ENCODE measurements at places on chromosomes 6 and 20.

- DNase-seq: peak; percentile 76
These were observed at the start of gene CD164 for GRCh38 chr6:109381747-109382575. TSS of gene CD164 (minus strand) at chr6:109382467. CDS start at chr6:109382378, 89 bp downstream.

- DNase-seq: no peak
These were observed 2.0 kb downstream of the ZBP1 start for GRCh38 chr20:57618091-57618763.

GRCh38 chr6:144613859-144614258 is 328.7 kb downstream of the UTRN start:
- no peak for DNase-seq

DNA sequence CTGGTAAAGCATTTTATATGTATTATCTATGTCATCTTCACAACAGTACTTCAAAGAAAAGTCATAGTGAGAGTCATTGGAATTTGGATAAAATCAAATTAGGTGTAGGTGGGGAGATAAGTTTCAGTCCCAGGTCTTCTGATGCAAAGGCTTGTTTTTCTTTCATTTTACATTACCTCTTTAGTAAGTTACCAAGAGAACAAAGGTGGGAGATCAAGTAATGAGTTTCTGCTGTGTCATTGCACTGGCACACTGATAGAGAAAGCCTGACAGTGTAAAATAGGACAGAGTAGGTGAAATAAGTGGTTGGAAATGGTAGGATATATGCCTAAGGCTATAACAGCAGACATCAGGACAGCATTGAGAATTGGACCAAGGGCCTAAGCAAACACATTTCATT is 250.4 kb downstream of the NKAIN2 start:
- no peak for DNase-seq

GRCh38 chr6:32116674-32117073 is 7.5 kb upstream of the TNXB start:
- no peak for DNase-seq

- no peak for DNase-seq
These were observed 905 bp downstream of the PPARD start for GRCh38 chr6:35343092-35343834.

- DNase-seq: no peak
These were observed 246.7 kb downstream of the MAFB start for GRCh38 chr20:40442181-40442963.

- no peak for DNase-seq
These were observed 3.9 kb downstream of the APOBEC2 start for GRCh38 chr6:41056768-41057490.

DNA sequence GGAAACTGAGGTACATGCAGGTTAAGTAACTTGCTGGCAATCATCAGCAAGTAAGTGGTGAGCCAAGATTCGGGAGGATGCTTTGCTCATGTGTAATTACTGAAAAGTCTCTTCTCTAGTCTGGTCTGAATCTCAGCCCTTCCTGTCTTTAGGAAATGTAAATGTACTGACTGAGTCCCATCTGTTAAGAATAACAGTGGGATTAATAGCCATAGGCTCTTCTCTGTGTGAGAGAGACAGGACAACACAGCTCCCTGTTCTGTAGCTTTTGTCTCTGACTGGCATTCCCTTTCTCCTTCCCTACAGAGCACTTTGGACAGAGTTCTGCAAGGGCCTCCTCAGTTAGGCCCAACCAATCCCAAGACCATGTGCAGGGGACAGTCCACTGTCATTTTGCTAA is 131.3 kb upstream of the OGFRL1 start:
- DNase-seq: no peak

- DNase-seq: no peak
These were observed 4.7 kb downstream of the DXO start for GRCh38 chr6:31966997-31967925.

Data from omental fat pad (tissue), 4 donors.